CD4-positive, alpha-beta T cell treated with Interleukin-4 for 4 hours (primary cell): ENCODE measurements at places on chromosomes 4 and X.

- DNase-seq: no peak
Measured at GRCh38 chr4:111991163-111991562, 154.1 kb upstream of the FAM241A start.

DNA sequence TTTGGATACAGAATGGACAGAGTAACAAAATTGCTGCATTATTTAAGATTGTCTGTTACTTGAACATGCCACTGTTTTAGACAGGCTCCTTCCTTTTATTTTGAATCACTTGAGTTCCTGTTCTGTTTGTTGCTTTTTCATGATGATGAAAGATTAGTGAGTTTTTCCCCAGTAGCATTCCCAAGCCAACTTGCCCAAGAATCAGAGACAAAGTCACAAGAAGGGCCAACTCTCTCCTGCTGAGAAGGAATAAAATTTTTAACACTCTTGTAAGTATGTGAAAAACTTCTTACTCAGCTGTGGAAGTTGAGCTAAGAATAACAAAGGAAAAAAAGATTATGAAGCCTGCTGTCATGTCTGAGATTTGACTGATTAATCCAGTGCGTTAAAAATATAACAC is 104.2 kb downstream of the KLHL8 start:
- no peak for DNase-seq

DNA sequence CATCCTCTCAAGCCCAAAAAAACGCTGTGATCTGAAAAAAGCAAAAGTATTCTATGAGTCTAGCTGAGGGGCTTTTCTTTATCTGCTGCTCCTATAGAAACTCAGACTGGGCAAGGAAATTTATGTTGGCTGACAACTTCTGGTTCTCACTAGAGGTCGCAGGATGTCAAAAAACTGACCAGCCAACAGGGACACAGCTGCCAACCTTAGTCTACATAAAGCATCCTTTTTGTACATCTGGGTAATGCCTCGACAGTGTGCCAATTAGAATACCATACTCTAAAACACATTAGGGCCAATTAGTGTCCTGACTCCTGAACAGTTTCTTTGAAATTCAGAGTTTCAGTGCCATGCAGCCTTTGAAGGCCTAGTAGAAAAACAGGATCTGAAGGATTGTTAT is 8.8 kb upstream of the TLL1 start:
- DNase-seq: no peak

DNA sequence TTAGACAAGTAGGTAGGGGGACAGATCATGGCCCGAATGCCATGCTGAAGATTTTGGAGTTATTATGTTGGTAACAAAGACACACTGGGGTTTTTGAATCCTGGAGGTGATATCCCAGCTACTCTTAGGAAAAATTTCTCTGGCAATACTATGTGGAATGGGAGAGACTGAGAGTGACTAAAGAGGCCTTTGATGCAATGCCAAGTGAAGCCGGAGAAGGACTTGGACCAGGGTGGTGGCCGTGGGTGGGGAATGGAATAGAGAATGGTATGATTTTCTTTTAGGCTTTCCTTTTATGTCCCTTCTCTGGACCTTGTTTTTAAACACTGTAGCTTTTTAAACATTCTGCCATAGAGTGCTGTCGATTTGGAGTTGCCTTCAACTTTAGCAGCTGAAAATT is 141.6 kb downstream of the DCLK2 start:
- no peak for DNase-seq

- DNase-seq: no peak
Measured at GRCh38 chr4:94927696-94928095, 169.9 kb downstream of the BMPR1B start.

DNA sequence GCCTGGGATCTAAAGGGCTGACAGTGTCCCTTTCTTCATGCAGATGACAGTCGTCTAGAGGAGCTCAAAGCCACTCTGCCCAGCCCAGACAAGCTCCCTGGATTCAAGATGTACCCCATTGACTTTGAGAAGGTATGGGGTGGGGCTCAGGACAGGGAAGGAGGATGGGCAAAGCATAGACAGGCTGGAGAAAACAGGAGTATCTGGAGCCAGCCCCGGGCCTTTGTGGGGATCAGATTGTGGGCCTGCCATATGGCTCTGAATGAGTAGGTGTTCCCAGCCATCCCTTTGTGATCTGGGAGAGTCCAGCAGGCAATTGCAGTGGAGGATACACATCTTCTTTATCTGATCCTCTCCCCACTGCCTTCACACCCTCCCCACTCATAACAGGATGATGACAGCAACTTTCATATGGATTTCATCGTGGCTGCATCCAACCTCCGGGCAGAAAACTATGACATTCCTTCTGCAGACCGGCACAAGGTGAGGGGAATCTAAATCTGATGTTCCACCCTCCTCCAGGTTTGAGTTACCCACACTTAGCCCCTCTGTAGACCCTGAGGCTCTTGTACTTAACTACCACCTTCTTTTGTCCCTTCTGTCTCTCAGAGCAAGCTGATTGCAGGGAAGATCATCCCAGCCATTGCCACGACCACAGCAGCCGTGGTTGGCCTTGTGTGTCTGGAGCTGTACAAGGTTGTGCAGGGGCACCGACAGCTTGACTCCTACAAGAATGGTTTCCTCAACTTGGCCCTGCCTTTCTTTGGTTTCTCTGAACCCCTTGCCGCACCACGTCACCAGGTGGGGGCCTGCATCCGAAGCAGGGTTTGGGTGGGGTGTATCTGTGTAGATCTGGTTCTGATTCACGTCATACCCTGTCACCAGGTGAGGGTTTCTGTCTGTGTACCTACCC is 5.8 kb upstream of the CDK16 start:
- DNase-seq: no peak

GRCh38 chrX:97200454-97200853 is 316.7 kb downstream of the RPA4 start:
- no peak for DNase-seq

GRCh38 chr4:11532138-11532537 is 103.4 kb upstream of the HS3ST1 start:
- no peak for DNase-seq

DNA sequence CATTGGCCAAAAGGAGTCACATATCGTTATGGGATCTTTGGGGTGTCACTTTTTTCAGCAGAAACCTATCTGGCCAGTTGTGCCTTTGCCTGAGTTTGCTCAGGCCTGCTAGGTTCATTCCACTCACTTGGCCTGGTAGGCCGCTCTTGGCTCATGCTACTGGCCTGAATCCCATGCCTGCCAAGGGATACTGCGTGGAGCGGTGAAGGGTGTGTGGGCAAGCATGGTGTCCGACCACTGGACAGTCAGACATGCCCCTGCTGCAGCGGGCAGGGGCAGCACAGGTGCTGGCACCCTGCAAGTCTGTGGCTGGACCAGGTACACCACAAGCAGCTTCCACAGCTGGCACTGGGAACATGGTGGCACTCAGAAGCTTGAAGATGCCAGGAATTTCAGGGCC is 11.3 kb upstream of the PPM1K start:
- no peak for DNase-seq

DNA sequence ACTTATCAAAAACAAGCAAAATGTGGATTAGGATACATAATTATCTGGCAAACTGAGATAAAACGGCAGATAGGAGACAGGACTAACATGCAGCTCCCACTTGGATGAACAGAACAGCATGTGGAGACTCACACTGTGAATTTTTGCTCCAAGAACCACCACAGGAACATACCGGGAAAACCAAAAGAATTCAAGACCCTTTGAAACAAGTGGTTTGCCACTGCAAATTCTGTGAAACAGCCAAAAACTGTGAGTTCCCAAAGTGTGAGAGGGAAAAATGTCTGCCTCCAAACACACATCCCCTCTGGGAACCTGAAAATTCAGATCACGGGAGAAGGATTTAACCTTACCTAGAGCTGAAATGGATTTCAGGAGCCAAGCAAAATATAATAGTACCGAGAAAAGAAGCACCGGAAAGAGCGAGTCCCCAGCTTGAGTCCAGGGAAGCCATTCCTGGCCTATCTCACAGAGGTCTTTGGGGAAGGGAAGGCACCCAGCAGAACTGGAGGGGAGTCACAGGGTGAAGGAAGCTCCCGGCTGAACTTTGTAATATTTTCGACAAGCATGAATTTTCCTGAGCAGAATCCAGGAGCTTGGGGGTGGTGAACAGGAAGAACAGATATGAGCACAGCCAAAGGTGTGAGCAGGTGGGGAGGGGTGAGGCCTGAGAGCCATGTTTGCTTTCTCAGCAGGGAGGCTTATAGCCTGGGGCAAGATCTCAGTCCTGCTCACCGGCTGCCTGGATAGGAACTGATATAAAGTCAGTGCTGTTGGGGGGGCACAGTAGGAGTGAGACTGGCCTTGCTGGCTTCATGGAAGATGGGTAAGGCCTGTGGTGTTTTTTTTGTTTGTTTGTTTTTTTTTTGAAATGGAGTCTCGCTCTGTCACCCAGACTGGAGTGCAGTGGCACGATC is 23.9 kb downstream of the MANBA start:
- DNase-seq: no peak

- no peak for DNase-seq
Measured at GRCh38 chr4:37922328-37922727, 31.4 kb downstream of the TBC1D1 start.

- DNase-seq: no peak
Measured at GRCh38 chr4:169250796-169251195, 20.0 kb downstream of the SH3RF1 start.

- DNase-seq: no peak
Measured at GRCh38 chr4:172786039-172786792, 382.4 kb upstream of the GALNT7 start.

DNA sequence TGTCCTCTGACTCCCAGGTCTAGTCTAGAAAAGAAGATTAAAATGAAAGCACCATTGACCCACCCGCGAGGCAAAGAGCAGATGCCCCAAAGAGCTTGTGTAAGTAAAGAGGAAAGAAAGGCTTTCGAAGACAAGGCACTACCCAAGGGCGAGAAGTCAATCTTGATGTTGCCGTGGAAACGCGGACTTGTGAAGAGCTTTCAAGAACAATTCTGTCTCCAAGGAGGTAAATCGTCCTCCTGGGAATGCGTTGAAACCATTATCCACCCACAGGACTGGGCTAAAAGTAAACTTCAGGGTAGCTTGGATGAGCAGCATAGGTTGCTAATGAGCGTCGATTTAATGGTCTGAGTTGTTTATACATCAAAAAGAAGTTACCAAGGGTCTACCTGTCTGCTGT is 189.3 kb downstream of the DHRSX start:
- no peak for DNase-seq

DNA sequence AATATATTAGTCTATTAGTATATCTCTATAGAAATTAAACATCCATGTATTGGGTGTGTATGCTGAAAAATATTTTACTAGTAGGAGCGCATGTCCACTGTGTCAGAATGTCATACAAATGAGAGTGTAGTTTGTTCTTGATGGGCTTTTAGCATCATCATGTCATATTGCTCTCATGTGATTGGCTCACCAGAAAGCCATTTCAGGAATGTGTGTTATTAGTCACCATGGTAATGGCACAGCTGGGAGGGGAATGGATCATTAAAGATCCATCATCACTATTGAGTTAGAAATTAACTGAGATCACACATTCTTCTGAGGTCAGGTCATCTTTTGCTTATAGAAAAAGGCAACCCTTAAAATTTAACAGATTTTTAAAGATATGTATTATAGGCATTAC is 77.3 kb downstream of the PHEX start:
- DNase-seq: no peak

DNA sequence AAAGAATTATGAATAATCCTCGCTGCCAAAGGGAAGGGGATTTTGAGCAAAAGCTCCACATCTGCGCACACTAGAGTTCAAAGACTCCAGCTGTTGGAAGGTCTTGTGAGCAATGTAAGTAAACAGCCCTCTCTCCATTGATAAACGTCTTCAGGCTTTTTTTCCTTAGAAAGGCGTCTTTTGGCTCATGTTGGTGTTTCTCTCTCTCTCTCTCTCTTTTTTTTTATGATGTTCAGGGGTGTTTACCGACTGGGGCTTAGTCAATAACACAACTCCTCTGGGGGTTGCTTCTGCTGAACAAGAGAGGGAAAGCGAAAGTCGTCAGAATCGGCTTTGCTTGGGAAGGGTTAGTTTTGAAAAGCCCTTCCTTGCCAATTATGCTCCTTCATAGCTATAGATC is 53.2 kb upstream of the C1QTNF7 start:
- no peak for DNase-seq

DNA sequence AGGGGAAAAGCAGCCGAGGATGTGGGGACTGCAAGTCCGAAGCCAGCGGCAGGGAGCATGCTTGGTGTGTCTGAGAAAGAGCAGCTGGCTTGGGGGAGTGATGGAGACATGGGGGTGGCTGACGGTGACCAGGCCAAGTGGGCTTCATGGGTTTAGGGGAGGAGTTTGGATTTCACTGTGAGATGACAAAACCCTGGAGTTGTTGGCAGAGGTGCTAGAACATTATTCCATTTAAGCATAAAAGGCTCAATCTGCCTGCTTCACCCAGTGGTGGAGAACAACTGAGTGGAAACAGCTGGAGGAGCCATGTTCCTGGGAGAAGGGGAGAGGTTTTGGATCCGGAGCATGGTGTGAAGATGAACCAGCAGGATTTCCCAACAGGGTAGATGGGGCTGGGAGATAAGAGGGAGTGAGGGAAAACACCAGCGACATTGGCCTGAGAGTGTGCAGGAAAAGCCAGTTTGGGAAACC is 318.0 kb upstream of the TAPT1 start:
- no peak for DNase-seq

- DNase-seq: no peak
Measured at GRCh38 chrX:30373479-30373878, 64.3 kb upstream of the NR0B1 start.

DNA sequence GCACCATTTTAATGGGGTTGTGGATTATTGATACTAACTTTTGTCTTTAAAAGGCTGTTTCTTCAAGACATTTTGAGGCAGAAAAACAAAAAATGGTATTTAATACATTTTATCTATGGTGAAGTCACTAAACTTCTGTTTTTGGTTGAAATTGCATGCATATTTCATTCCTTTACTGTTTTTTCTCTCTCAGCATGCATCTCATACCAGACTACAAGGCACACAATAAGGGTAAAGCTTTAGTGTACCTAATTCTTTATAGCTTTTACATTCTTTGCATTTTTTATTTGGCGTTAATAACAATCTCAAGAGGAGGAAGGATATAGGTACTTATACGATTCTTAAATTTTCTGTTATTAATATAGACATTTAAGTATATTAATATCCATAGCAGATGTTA is 151.0 kb upstream of the DKK2 start:
- DNase-seq: no peak

DNA sequence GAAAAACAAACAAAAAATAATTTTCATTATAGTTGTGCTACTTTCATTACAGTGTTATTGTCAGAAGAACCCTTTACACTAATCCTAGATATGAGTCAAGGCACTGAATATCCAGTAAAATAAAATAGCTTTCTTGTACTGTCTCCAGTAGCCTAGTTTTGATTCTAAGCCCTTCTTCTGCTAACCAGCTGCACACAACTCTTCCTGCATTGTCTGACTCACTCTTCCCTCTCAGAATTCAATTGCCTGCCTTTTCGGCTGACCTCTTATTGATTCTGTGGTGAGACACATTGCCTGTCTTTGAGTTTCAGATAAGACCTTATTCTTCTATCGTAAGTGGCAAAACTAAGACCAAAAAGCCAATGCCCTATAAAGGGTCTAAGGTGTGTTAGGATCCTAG is 26.7 kb upstream of the PCDH18 start:
- no peak for DNase-seq

DNA sequence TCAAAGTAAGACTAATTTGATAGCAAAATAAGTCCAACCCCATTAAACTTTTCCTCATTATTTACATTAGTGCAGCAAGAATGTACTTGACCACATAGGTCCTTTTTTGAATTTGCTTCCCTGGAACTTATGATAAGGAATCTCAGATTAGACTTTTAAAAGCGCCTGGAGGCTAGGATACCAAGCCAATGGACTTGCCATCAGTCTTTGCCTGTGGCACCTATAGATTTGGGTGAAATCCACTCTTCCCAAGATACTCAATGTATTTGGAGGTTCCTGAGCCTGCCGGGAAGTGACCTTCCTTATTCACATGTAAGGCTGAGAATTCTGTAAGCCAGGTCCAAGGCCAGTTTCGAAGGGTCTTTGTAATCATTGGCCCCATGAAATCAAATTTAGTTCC is 553.6 kb downstream of the ADGRL3 start:
- no peak for DNase-seq
